ENCODE measurements at places on chromosomes 11 and 22.

GRCh38 chr11:77144196-77144856 lies 16.3 kb downstream of the MYO7A start:
- no peak for DNase-seq

DNA sequence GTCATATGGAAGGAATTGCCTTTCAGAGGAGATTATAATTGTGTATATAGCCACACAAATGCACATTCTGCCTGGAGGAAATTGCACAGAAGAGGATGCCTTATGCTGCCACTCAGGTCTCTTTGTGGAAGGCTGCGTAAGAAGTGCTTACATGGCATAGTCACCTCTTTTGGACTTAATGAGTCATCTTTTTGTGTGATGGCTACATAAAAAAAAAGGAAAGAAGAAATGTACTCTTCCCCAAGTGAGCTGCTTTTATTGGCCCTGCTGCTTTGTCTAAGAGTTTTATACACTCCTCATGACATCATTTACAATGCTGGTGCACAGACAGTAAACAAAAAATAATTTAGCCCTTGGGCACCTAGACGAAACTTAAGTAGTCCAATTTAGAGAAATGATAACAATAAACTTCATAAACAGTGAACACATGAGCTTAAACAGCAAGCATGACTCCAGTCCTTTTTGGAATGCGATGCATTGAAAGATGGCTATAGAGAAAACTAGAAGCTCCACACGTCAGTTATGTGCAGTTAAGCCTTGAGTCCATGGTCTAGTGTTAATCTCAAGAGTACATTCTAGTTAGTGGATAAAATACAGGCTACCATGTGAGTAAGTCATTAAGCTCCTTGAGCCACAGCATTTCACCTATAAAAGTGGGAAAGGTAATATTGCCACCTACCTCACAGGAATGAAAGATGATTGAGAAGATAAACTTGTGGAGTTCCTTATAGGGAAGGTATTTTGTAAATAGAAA lies 12.0 kb downstream of the CSTPP1 start:
- DNase-seq: no peak

GRCh38 chr11:81870066-81870412 lies 863.6 kb downstream of the FAM181B start:
- DNase-seq: no peak

GRCh38 chr11:20355221-20356219 lies 8.0 kb upstream of the HTATIP2 start:
- DNase-seq: no peak

DNA sequence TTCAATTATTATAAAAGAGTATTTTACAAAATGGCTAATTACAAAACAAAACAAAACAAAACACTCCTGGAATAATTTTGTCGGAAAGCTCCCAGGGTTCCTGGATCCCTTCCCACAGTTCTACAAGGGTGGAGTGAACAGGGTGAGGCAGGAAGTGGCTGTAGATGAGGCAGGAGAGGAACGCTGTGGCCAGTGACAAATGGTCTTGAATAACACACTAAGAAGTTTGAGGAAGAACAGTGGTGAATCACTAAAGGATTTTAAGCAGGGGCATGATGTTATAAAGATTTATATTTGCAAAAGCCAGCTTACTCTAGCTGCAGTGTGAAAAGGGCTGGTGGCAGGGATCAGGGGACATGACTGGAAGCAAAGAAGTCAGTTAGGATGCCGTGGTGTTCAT lies 33.8 kb upstream of the APOA1 start:
- DNase-seq: no peak

DNA sequence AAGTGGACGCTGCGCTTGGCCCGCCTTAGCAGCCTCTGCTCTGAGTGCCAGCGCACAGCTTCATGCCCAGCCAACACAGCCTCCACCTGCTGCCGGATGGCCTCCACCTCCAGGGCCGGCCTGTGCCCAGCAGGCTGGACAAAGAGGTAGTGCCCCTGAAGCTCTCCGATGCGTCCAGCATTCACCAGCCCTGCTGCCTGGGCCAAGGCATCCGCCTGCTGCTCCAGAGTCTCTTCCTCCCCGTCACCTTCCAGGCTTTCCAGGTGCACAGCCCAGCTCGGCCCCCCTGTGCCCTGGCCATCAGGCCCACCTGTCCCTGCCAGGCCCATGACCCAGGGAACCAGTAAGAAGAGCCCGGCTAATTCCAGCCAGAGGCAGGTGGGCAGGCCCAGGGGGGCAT lies 2.5 kb downstream of the PCSK7 start:
- DNase-seq: no peak

DNA sequence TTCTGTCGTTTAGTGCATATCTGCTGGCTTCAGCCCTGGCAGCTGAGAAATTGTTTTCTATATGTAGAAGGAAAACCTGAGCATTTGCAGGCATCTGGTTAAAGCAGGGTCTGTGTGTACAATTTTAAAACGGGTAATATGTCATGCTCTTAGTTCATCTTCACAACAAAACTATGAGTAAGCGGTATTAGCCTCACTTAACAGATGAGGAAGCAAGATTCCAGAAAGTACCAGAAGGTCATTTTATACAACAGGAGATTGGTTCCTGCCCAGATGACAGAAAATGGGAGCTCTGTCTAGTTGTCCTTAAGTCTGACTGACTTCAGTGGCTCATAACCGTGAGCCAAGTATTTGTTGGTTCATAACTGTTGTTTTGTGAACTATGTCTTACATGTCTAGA lies 1.1 kb downstream of the TIMM10B start:
- DNase-seq: no peak

GRCh38 chr22:22928666-22929380 lies 41.2 kb downstream of the IGLL5 start:
- DNase-seq: no peak

DNA sequence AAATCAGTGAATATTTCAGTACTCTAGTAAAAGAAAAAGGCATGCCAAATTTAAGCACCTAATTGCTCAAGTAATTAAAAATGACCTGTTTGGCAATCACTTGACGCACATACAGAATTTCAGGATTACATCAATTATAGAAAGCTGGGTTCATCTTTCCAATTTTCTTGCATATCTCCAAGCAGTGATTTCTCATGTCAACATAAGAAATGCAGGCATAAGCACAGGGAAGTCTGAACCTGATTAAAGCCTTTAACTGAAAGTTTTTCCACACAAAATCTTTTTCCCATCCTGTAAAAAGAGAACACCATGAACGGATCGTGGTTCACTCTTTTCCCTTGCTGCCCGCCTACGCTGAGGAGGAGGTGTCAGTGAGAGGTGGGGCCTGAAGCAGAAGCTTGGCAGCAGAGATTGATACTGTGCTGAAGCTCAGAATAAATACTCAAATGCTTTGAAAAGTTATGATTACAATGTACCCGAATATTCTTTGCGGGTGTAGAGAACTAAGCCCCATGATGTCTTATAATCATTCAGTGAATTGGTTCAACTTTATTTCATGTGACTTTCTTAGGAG lies 704.1 kb upstream of the CCDC90B start:
- DNase-seq: no peak

GRCh38 chr22:19471572-19471971 lies 7.4 kb downstream of the UFD1 start:
- DNase-seq: no peak

- no peak for DNase-seq
Measured at GRCh38 chr22:33335611-33336279, 277.6 kb upstream of the SYN3 start.

DNA sequence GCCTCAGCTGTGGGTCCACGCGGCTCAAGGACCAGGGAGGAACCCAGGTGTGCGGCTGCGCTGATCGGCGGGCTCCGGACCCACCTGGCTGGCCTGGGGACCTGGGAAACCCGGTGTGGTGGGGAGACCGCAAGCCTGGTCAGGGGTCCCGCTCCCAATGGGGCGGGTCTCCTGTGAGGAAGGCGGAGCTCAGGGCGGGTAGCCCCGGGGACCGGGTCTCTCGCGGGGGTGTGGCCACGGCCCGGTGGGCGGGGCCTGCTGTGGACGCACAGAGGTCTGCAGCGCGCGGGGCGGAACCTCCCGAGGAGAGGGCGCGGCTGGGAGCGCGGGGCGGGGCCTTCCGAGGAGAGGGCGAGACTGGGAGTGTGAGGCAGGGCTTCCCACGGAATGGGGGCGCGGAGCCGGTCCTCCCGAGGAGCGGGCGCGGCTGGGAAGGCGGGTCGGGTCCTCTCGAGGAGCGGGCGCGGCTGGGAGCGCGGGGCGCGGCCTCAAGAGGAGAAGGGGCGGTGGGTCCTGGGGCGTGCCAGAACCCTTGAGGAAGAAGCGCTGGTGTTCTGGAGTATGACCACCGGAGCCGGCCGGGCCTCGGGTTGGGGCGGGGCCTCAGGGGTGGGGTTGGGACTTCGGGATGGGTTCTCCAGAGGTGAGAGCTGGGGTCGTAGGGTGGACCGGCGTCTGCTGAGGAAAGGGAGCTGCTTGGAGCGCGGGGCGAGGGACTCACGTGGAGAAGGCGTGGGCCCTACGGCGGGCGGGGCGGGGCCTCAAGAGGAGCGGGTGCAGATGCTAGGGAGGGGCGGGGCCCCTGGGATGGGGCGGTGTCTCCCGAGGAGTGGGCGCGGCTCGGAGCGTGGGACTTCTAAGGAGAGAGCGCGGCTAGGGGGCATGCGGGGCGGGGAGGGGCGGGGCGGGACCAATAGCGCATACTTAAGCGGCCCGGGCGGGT lies 20.8 kb downstream of the DGCR6L start:
- peak; percentile 81 for DNase-seq

- DNase-seq: no peak
Measured at GRCh38 chr22:35742342-35743100, 24.8 kb downstream of the APOL5 start.

DNA sequence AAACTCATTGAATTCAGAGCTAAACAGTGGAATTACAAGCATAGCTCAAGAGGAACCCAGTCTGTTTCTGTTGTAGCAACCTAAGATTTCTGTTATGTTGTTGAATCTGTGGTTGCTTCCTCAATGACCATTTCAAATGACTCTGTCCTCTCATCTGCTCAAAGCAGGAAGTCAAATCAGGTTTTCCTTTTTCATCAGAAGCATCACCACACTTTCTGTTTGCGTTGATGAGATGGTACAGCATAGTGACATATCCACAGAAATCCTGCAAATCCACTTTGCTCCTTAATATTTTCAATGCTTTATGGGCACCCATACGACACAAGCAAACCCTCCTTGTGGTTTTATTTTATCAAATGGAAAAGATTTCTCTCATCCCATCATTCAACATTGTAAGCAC lies 12.6 kb upstream of the UCP2 start:
- no peak for DNase-seq

GRCh38 chr11:126159719-126160344 lies 51.6 kb downstream of the RPUSD4 start:
- no peak for DNase-seq

DNA sequence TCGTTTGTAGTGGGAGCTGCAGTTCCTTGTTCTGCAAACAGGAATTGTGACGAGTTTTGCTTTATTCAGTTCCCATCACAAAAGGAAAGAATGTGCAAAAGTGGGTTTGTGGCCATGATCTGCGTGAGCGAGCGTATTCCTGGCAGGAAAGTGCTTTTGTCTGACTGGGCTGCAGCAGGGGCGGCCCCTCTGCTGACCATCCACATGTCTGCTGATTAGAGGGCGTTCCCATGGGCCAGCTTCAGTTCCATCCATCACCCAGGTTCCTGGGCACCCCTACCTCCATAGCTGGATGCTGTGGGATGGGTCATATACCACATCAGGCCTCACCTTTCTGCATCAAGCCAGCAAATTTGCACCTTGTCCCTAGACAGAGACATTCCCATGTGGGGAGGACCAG lies 28.9 kb upstream of the GAL start:
- no peak for DNase-seq

DNA sequence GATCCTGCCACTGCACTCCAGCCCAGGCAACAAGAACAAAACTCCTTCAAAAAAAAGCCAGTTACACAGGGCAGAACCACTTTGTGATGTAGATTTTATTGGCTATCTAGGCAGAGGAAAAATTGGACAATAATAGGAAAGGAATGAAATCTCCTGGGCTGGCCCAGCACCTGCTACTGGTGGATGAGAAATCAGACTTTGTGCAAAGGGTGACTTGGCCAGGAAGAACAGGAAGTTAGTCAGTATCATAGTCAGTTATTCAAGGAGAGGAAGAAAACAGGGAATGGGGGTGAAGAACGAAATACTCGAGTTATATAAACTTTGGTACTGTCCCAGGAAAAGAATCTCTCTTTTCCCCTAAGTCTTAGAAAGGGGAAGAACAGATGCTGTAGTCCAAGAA lies 11.0 kb upstream of the SPTBN2 start:
- DNase-seq: no peak

DNA sequence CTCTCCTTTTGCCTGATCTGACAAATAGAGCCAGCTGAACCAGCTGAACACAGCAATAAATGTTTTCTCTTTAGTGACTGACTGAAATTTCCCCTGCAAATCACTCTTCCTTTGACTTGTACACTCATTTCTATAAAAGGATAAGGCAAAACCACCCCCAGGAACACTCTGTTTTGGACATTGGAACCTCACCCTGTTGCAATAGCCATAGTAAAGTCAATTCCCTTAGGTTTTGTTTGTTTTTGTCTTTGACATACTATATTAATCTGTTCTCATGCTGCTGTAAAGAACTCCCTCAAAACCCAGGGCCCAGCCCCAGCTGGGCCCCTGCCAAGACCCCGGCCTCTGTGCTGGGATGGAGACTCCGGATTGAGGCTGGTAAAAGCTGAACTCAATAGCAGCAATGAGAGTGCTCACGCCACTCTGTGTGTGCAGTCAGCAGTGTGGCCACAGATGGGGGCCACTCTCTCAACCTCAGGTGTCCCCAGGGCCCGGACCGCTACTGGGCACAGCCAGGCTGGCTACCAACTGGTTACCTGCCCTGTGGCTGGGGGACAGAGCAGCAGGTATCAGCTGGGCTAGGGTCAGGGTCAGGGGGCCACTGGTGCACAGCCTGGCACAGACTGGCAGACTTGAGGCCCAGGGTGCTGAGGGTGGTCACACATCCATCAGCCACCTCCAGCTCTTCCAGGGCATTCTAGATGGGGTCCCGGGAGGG lies 597.4 kb downstream of the LUZP2 start:
- no peak for DNase-seq

- DNase-seq: no peak
Measured at GRCh38 chr11:87840786-87841185, 334.5 kb downstream of the RAB38 start.

DNA sequence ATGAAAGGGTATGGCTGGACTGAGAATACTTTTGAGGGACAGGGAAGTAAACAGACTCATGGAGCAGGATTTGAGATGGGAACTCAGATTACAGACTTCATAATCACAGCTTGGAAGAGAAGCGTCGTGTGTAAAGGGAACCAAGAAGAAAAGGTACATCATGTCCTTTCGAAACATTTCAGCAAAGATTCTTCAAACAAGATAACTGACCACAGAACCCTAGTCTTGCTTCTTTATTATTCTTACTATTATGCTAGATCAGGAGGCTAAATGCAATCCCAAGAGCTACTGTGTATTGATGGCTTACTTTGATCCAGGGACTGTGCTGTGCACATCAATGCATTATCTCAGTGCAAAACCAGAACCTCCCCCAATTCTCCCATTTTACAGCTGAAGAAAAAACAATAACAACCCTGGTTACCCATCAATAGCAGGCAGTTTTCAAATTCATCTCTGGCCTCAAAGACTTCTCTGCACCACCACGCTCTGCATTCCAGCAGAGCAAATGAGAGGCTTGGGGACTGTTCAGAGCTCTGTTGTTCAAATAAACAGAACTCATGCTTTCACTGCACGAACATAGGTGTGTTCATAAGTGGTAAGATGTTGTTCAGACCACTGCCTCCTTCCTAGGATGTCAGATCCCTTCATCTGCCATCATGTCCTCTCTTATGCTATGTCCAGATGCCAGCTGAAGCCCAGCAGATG lies 104.8 kb upstream of the NAV2 start:
- no peak for DNase-seq

- no peak for DNase-seq
Measured at GRCh38 chr11:122214567-122214966, 98.6 kb upstream of the BLID start.
